Suppressor macrophage (primary cell): ENCODE measurements at places on chromosomes 7 and 10.

GRCh38 chr10:46525177-46525823 is 31.2 kb downstream of the GPRIN2 start:
- no peak for DNase-seq

GRCh38 chr7:13312307-13312706 is 624.9 kb downstream of the ARL4A start:
- DNase-seq: no peak

GRCh38 chr7:123401295-123401694 is 133.1 kb downstream of the IQUB start:
- DNase-seq: no peak

DNA sequence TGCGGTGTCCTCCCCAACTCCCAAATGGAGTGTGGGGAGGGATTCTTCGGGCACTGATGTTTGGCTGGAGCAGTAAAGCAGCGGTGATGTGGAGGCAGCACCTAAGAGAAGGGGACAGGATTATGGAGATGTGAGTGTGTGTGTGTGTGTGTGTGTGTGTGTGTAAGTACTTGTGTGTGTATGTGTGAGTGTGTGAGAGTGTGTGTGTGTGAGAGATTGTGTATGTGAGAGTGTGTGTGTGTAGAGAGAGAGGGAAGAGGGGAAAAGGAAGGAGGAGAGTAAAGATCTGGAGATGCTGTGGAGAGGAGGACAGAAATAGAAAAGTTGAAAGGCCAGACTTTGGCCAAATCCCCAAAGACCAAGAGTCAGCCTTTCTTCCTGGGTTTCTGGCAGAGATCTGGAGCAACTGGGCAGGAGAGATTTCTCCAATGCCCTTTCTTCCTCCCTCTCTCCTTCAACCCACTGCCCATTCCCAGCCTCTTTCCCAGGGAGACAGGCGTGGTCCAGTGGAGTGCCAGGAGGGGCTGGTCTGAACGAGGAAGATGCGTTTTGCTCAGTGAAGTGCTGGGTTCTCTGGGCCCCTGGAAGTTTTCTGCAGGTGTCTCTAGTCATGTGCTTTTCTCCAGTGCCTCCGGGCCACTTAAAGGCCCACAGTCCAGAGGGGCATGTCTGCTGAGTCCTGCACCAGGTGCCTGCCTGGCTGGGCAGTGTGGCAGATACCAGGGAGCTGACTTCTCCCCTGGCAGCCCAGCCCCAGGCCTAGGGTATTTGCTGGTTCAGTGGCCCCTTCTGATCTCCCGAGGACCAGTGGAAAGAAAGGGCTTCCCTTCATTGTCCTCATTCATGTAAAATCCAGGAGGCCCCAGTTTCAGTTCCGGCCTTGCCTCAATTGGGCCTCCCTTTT is 60.5 kb downstream of the HK1 start:
- DNase-seq: no peak

GRCh38 chr10:82144153-82144552 is 269.2 kb downstream of the NRG3 start:
- no peak for DNase-seq

DNA sequence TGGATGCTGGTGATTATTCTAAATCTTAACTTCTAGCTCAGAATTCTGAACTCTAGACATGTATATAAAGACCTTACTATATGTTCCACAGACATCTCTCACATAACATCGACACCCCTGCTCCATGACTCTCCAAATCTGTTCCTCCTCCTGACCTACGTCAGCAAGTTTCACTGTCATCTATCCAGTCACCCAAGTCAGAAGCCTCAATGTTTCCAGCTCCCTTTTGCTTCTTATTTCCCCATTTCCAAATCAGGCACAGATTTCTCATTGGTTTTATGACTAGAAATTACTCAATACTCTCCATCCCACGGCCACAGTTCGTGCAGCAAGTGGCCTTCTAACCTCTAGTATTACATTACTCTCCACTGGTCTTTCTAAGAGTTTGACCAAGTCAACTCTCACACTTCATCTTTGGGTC is 28.5 kb downstream of the EPC1 start:
- peak; percentile 98 for DNase-seq

GRCh38 chr7:40306596-40306995 is 171.8 kb downstream of the SUGCT start:
- DNase-seq: no peak

DNA sequence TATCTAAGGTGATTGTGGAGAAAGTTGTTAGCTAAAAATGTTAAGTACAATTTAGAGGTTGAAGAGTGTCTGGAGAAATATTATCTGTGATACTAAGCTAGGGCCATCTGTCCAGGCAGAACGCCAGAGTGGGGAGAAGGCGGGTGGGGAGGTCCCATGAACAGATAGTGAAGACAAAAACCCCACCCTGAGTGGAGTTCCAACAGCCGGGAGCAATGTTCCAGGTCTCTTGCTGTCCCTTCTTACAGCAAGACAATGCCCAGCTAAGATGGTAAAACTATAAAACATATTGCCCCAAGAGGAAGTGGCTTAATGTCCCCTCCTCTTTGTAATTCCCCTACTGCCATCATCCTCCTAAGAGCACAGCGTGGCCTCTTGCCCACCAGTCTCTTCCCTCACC is 10.4 kb upstream of the IL15RA start:
- peak; percentile 31 for DNase-seq

DNA sequence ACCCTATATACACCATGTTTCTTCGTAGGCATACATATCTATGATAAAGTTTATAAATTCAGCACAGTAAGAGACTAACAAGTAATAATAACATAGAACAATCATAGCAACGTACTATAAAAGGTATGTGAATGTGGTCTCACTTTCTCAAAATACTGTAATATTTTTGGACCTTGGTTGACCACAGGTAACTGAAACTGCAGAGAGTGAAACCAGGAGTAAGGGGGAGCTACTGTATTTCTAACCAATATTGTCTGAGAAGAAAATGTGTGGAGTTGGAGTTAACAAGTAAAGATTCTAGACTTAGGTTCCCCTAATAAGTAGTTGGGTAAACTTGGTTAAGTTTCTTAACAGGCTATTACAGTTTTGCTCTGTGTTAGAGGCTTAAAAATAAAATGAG is 72.1 kb downstream of the GNAI1 start:
- DNase-seq: no peak

DNA sequence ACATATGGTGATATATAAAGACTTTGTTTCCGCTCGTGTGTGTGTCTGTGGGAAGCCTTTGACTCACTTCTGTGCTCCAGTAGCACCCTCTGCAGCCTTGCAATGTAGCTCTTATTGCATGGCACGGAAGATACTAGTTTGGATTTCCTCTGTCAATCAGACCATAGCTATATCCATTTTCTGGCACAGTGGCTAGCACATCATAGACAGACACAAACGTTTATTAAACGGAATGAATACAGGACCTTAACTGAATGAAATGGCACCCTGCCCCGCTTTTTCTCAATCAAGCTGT is 124.0 kb upstream of the PTPN20 start:
- DNase-seq: no peak

- no peak for DNase-seq
Measured at GRCh38 chr10:132610071-132610701, 72.6 kb downstream of the INPP5A start.

GRCh38 chr7:157769526-157770215 is 432.9 kb downstream of the DNAJB6 start:
- DNase-seq: peak; percentile 51

GRCh38 chr7:25206765-25207164 is 21.5 kb downstream of the NPVF start:
- no peak for DNase-seq

DNA sequence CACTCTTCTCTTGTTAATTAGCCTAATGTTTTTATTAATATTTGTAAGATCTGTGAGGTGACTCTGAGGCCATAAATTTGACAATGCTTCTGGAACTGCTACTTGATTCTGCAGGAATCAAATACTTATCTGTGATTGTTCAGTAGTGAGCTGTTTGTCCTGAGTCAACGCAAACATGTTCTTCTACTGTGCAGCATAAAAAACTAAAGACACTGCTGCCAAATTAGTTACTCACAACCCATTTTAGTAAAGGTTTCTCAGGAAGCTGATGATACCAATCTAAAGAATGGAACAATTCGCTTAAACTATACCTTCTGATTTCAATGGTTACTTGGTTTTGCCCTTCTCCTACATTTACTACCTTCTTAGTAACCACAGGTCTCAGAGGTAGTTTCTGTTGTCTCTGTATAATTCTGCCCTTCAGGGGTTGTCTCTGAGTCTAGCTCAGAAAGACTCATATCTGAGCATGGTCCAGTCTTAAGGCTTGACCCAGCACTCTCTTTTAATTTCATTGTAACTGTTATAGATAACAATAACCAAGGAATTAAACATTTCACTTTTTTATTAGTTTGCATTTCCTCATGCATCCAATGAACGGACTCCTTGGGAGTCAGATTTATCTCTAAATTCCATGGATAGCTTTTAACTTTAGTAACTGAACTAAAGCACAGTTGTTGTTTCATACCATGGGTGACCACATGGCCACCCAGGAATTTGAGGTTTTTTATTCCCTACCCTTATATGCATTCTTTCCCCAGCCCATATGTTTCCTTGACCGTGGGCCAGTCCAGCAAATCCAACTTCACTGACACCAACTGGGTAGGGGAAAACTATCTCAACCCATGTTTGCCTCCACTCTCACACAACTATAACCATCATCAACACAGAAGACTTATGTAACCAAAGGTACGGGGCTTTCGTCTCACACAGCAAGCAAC is 309.5 kb upstream of the TEX47 start:
- no peak for DNase-seq

DNA sequence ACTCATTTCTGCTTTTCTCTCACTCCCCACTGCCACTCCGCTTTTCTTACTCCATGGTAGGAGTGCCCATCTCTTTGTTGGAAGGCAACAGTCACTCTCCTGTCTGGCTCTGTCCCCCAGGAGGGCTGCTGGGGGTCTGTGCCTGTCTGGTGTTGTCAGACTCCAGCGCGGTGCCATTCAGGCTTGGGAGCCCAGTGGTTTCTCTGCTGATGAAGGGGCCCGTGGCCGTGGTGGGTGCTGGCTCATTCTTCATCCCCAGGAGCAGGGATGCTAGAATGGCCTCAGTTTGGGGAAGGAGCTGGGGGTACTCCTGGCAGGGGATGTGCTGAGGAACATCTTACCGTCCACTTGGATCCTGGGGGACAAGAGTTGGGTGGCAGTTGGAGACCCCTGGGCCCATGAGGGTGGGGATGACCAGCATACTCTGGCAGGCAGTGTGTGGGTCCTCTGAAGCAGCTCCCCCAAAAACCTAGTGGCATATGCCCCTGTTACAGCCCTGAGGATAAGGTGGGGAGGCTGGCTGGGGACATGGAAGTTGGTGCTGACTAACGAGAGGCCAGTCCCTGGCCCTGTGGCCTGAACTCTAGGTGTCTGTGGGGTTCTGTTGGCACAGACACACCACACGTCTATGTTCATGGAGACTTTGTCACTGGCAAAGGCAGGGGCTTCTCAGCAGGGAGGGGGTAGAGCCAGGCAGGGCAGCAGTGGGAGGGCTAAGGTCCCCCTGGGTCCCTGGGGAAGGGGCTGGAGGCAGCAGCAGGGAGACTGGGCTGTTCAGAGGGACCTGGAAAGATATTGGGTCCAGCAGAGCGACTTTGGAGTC is 102.8 kb upstream of the RET start:
- no peak for DNase-seq

GRCh38 chr10:422675-423074 is 266.8 kb downstream of the DIP2C start:
- DNase-seq: no peak

- no peak for DNase-seq
Measured at GRCh38 chr7:158281441-158281840, 306.2 kb downstream of the PTPRN2 start.

DNA sequence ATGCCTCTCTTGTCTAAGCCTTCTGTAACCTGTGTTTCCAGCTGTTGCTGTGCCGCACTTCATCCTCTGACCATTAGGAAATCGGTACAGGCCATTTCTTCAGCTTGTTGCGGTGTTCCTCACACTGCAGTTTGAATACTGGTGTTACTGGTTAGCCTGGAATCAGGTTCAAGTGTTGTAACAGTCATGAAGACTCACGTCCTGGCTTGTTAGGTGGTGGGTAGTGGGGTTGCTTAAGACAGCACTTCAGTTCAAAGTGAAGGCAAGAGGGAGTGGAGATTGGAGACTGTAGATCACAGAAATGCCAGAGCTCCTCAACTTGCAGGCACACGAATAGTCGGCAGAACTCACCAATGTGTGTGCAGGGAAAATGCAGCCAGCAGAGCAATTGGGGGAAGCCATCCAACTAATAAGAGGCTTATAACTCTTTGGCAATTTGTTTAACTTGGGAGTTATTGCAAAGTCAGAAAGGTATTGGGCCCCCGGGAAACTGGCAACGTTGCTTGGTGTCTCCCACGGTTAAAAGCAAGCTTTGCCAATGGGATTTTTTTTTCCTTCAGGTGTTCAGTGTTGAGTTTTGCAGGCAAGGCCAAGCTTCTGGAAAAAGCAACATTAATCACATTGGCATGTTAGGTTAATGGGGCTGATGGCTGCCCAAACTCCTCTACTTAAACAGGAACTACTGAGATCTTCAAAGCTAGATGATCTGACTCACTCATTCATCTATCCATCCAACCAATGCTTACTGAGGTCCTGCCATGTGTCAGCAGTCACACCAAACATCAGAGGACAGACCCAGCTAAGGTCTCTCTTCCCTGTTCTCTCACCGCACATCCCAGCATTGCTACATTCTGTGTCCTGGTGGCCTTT is 380.9 kb downstream of the GATA3 start:
- no peak for DNase-seq

DNA sequence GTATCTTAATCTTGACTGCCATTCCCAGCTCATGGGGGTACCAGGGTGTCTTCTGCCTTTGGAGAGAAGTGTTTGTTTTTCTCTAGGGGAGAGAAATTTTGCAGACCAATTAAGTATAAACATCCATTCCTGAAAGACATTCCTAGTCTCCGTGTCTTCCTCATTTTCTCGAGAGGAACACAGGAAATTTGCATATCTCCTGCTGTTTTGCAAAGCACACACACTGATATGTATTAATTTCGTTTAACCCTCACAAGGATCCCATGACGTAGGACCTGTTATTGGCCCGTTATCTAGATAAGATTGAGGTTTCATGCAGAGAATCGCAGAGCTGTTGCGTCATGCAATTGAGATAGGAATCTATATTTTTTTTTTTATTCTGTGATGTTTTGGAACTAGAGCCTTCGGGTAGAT is 944 bp downstream of the RHBDD2 start:
- no peak for DNase-seq

GRCh38 chr10:126397640-126398382 is 9.5 kb upstream of the ADAM12 start:
- DNase-seq: no peak

DNA sequence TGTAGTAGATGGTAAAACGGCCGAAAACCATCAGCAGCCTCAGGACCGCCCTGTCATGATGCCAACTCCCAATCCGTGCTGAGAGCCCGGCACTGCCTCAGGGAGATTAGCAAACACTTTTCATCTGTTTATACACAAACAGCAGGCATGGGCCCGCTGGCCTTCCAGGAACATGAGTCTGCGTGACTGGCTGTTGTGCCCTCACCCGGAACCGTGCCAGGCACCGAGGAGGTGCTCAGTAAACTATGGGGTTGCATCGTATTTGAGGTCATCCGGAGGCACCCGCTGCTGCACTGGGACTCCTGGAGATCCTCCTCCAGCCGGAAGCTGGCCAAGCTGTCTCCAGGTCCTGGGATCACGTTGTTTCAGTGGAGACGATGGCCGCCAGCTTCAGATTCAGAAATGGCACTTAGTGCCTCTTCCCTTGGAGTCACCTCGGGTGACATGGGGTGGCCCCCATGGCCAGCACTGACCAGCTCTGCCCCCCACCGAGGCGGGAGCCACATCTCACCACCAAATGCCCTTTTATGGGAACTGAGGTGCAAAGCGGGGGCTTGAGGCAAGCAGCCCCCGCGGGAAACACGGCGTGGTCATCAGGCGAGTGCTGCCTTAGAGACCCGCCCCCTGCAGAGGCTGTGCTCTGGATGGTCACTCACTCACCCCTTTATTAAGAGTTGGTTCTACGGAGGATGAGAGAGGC is 585.9 kb downstream of the PTPRN2 start:
- no peak for DNase-seq
